ENCODE measurements at places on chromosomes 3 and 15. TPM values are rescaled to one million over a fixed set of nuclear protein-coding genes. Genes with fewer than 3 reads are reported as not detected.

DNA sequence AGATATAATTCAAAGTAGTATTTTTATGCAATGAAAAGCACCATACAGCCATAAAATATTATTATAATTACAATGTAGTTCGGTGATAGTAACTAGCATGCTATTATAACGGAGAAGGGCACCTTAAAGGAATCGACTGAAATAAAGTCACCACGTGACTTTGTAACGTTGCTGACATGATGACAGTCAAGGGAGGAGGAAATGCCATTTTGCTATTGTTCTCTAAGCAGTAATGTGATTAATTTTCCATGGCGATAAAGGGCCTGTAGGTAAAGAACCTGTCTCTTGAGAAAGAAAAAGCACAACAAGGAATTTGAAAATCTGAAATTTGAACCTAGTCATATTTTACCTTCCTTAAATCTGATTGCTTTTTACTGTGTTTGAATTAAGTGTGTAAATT lies 526.2 kb downstream of the ROBO2 start:
- DNase-seq = no peak
- H3K27ac ChIP-seq = no peak overlapping the region
- H3K4me3 ChIP-seq = no peak overlapping the region
- no peaks in the 10 kb centered on the region for H3K36me3 ChIP-seq
- no peaks in the 10 kb centered on the region for H3K4me1 ChIP-seq

DNA sequence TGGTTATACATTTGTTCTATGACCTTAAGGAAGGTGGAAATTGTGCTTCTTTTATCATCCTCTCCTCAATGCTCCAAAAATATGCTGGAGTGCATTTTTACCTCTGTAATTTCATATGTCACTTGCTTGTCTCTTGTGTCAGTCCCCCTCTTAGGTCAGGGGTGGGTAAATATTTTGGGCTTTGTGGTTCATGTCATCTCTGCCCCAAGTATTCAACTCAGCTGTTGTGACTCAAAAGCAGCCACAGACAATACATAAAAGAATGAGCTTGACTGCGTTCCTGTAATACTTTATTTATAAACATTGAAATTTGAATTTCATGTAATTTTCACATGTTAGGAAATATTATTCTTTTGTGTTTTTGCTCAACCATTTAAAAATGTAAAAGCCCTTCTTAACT lies 60.4 kb upstream of the SLC24A5 start:
- no peaks in the 10 kb centered on the region for H3K4me1 ChIP-seq
- H3K4me3 ChIP-seq = no peak overlapping the region
- H3K36me3 ChIP-seq = no peaks in the 10 kb centered on the region
- H3K27me3 ChIP-seq = peaks cover 5% of the 10 kb centered on the region
- no peak for DNase-seq

DNA sequence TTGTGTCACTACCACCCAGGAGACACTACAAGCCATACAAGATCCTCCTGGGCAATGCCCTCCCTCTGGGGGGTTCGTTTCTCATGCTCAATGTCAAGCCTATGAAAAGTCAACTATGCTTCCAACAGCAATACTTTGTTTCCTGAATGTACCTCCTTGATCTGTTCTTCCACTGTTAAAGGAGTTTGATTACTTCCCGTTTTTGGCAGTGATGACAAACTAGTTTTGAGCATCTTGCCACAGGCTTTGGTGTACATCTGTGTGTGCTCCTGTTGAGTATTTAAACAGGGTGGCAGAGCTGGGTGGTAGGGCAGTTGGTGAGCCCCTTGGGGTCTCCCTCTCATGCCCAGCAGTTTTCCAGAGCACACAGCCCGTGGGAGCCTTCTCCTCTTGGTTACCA lies 81.4 kb downstream of the IL12A start:
- no peak for DNase-seq
- no peaks in the 10 kb centered on the region for H3K36me3 ChIP-seq
- no peak overlapping the region for H3K27ac ChIP-seq
- no peaks in the 10 kb centered on the region for H3K4me1 ChIP-seq
- H3K4me3 ChIP-seq = no peak overlapping the region

The DOCK3 gene
- 0.08 TPM for polyA plus RNA-seq

The RHOV gene
- not detected for polyA plus RNA-seq

The ZNF620 gene
- 4.7 TPM for polyA plus RNA-seq

The SLC22A14 gene
- polyA plus RNA-seq = not detected

The FAM43A gene
- polyA plus RNA-seq = 28.5 TPM
